ENCODE measurements at places on chromosomes 4 and X.

DNA sequence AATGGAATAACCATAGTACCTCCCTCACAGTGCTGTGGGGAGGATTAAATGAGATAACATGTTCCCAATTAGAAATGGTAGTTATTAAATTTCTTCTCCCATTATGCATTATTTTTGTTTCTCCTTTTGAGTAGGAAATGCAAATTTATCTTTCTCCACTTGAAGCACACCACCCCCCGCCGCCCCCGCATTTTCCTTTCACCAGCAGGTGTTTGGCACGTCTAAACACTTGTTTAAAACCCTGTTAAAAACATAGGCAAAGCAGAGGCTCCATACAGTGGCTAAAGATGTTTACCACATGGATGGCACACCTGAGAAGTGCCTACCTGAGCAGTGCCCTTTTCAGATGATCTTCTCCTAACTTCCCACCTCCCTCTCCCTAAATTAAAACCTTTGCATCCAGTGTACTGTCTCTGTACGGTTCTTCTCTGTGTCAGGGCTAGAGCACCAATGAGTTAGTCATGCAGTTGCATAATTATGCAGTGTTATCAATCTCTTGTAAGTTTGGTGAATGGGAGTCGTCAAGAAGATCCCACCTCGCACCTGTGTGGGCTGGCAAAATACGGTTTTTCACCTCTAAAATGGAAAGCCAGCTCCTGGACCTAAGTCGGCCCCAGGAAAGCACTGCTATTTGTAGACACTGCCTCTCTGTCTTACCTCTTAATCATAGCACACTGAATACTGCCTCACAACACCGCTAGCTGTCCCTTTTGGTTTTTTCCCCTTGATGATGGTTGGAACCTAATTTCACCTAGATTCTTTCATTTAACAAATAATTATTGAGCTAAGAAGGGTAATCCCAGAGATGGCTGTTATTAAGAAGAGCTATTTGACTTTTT is 122.0 kb downstream of the CT47B1 start:
- DNase-seq = peak; percentile 25

GRCh38 chr4:173415885-173416653 is 17.2 kb upstream of the SCRG1 start:
- no peak for DNase-seq

- DNase-seq = no peak
Observed at GRCh38 chr4:26425953-26426352, 64.3 kb downstream of the CCKAR start.

- DNase-seq = no peak
Observed at GRCh38 chrX:42804524-42804923, 26.6 kb upstream of the PPP1R2C start.

DNA sequence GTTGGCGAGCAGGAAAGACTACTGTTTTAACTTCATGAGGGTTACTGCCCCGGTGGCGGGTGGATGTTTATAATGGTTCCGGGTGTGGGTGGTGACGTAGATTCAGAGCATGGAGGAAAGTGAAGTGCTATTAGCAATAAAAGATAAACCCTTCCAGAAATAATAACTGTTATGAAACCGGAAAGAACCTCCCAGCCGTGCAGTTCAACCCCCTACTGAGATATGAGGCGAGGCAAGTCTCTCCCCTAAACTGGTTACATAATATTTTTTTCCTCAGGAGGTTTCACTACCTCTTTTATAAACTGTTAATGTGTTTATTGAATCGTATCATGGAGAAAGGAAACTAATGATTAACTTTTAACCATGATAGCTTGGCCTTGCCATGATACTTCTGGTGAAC is 33.9 kb upstream of the STIM2 start:
- DNase-seq = no peak

DNA sequence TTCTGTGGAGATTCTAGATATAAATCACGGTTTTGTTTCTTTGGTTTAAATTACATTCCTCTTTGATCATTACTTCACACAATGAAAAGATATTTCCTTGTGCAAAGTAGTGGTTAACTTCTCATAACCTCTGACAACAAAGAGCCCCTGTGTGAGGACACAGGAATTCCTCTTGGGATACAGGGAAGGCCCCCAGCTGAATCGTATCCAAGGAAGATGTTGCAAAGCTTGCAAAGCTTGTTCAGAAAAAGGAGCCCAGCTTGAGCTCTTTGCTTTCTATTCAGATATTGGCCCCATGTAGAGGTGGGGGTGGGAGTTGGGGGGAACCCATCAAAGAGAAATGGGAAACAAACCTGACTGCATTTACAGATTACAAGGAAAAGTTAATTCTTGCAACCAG is 145.7 kb downstream of the RELL1 start:
- no peak for DNase-seq

- no peak for DNase-seq
Observed at GRCh38 chrX:109268340-109268739, 213.5 kb downstream of the GUCY2F start.

DNA sequence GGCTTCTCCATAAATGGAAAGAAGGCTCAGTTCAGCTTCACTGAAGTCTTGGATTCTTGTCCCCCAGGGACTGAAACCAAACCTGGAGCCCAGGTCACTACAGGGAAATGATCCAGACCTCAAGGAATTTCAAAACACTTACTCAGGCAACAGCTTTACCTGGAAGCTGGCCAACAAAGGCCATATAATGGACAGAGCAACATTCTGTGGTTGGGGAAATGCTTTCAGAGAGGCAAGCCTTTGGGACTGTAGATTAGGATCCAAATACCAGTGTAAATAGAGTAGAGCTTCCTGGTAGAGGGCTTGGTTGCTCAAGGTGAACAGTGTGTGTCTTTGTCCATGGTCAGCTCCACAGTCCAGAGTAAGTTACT is 57.0 kb upstream of the PROM1 start:
- DNase-seq = no peak

DNA sequence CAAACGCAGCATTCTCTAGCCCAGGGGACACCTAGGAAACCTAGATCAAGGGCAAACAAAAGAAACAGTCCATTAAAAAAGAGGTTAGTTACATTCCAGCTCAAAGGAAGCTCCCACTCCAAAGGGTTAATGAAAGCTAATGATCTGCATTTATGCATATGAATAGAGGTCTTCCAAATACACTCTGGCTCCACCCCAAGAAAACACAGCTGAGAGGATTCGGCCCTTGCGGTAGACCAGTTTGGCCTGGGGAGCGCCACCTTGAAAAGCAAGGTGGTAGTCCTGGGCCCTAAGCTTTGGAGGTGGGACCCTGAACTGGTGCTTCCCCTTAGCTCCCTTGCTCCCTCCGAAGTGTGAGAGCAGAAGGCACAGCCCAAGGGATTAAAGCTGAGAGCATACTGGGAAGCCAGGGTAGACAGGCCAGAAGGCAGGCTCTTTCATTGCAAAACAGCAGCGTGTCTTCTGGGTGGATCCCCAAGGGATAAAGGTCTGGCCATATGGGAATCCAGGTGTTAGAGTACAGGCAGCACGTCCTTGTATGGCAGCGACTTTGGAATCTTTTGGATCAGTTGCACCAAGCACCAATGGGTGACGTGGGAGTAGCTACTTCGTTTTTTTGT is 3.7 kb downstream of the GABRQ start:
- no peak for DNase-seq

DNA sequence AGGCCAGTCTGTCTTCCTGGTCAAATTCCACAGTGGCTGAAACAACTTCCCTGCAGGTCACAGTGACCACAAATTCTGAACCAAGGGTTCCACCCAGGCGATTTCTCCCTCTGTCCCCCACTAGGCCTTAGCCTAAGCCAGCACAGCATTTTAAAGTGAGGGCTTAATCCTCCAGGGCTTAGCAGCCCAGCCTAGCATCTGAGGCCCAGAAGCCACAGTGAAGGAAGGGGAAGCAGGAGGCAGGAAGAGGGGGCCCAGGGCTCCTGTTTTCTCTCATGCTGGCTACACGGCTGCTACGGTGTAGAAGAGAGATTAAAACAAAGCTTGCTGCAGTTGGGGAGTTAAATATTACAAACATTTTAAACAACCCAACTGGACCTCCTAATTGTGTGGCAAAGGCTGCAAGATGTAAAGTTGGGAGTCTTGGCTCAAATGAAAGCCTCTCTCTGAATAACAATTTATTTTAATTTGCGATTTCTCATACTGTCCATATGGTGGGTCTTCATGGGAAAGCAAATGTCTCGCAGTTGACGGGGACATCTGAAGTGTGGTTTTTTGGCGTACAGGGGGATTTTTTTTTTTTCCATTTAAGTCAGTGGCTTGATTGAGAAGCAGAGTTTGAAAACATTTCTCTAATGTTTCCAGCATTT is 170.8 kb upstream of the RAI2 start:
- no peak for DNase-seq

Data from activated naive CD4-positive, alpha-beta T cell treated with Interleukin-2 at 50 U/mL for 16 hours (primary cell).